NCI-H345 (cell line): ENCODE measurements at places on chromosomes 1 and 21.

DNA sequence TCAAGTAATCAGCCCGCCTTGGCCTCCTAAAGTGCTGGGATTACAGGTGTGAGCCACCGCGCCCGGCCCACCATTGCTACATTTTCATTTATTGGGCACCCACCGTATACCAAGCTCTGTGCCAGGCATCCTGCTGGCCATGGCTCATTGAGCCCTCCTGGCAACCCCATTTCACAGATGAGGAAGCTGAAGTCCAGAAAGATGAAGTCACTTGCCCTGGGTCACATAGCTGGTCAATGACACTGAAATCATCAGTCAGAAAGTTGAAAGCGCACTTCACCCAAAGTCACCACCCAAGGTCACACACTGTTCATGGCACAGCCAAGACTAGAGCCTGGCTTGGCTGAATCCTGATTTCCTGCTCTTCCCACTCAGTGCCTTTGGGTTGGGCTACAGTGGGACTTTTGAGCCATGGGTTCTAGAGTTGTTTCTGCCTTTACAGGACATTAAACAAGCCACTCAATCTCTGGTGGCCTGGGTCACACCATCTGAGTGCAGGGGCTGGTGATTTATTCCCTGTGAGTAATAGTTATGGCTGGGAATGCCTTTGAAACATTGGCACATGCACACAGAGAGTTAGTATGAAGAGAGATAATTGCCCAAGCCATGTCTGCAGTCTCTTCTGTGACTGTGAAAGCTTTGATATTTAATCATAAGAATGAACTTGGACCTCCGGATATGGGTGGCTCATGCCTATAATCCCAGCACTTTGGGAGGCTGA is 16.0 kb upstream of the ARHGEF10L start:
- no peak for DNase-seq

GRCh38 chr21:15826908-15827601 is 97.3 kb downstream of the USP25 start:
- DNase-seq: no peak

- peak; percentile 39 for DNase-seq
Observed at GRCh38 chr1:225999912-226000337, 782 bp upstream of the SDE2 start.

GRCh38 chr1:9822897-9823692 is 670 bp downstream of the CLSTN1 start:
- DNase-seq: no peak

- DNase-seq: peak; percentile 93
Observed at GRCh38 chr1:8848663-8849386, 29.7 kb downstream of the ENO1 start.

DNA sequence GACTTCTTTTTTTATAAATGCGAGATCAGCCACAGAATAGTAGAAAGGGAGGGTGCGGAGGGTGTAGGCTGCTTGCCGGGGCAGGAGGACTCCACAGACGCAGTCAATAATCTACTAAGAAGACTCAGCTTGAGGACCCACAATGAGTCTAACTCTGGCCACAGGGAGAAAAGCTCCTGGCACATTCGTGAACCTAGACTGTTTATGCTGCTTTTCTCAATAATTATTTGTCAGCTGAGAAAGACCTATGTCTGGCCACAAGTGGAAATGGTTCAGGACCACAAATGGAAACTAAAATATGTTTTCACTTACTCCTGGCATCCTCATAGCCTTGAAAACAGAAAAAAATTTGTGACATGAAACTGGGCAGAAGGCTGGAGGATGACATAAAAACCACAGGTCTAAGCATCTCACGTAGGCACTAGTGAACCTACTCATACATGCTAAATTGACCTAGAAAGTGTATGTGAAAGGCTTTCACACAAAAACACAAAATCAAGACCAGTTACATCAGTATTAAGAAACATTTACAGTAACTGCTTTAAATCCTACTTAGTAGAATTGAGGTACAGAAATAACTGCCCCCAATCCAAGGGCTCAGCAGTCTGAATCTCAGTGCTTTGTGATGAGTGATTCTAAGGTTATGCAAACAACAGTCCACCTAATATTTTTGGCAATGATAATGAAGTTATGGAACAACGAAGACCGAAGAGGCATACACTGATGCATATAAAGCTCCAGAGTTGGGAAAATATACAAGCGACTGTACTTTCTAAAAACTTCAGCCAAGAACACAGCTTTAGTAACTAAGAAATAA is 159.5 kb downstream of the SLC45A1 start:
- DNase-seq: no peak

GRCh38 chr1:115144176-115144575 is 54.9 kb upstream of the TSPAN2 start:
- no peak for DNase-seq

DNA sequence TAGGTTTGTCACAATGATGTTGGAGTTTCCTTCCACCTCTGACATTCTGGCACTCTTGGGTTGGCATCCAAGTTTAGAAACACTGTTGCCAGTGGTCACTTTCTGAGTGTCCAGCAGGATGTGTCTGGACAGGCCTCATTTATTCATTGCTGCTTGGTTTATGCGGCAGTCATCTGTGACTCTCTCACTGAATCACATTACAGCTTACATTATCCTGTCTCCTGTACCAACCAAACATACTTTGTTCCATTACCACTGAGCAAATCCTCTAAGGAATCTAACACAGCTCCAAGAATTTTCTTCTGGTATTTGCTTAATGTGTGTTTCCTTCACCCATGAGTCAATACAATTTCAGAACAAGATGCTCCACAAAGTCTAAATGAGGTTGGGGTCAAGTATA is 19.9 kb downstream of the SGIP1 start:
- no peak for DNase-seq

DNA sequence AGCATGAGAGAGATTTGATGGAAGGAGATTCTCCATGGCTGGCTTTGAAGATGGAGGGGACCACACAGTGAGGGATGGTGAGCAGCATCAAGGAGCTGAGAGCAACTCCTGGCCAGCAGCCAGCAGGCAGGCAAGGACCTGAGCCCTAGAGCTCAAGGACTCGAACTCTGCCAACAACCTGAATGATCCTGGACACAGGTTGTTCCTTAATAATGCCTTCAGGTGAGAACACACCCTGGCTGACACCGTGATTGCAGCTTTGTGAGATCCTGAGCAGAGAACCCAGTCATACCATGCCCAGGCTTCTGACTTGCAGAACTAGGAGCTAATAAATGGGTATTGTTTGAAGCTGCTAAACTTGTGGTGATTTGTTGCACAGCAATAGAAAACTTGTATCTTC is 183.1 kb downstream of the LMX1A start:
- DNase-seq: no peak

- no peak for DNase-seq
Observed at GRCh38 chr1:22791831-22792347, 81.2 kb downstream of the EPHB2 start.
